ENCODE measurements at places on chromosomes 12 and 14. TPM values are rescaled to one million over a fixed set of nuclear protein-coding genes. Genes with fewer than 3 reads are reported as not detected.
A peak's percentile ranks its signal among the peaks of the same experiment; 100 is the strongest.

GRCh38 chr14:59832653-59833294 is 37.8 kb downstream of the RTN1 start:
- H3K36me3 ChIP-seq: no peaks in the 10 kb centered on the region
- no peaks in the 10 kb centered on the region for H3K27me3 ChIP-seq
- no peak for DNase-seq
- no peak overlapping the region for H3K4me3 ChIP-seq
- no peak overlapping the region for H3K27ac ChIP-seq

- no peak for DNase-seq
- no peak overlapping the region for H3K27ac ChIP-seq
- H3K27me3 ChIP-seq: no peaks in the 10 kb centered on the region
- H3K36me3 ChIP-seq: no peaks in the 10 kb centered on the region
Observed at GRCh38 chr12:84772281-84772680, 140.3 kb downstream of the SLC6A15 start.

- H3K27ac ChIP-seq: no peak overlapping the region
- no peaks in the 10 kb centered on the region for H3K36me3 ChIP-seq
- no peak overlapping the region for H3K4me3 ChIP-seq
- H3K4me1 ChIP-seq: no peaks in the 10 kb centered on the region
- no peak for DNase-seq
Observed at GRCh38 chr14:96956464-96957239, 159.5 kb downstream of the VRK1 start.

GRCh38 chr14:25908277-25909044 is 689.4 kb downstream of the NOVA1 start:
- DNase-seq: no peak
- no peak overlapping the region for H3K27ac ChIP-seq
- no peaks in the 10 kb centered on the region for H3K36me3 ChIP-seq
- no peaks in the 10 kb centered on the region for H3K4me1 ChIP-seq
- no peaks in the 10 kb centered on the region for H3K27me3 ChIP-seq
- no peak overlapping the region for H3K4me3 ChIP-seq

GRCh38 chr12:80491166-80491565 is 47.1 kb downstream of the PTPRQ start:
- H3K27me3 ChIP-seq: no peaks in the 10 kb centered on the region
- DNase-seq: no peak
- no peak overlapping the region for H3K27ac ChIP-seq
- H3K4me1 ChIP-seq: no peaks in the 10 kb centered on the region

DNA sequence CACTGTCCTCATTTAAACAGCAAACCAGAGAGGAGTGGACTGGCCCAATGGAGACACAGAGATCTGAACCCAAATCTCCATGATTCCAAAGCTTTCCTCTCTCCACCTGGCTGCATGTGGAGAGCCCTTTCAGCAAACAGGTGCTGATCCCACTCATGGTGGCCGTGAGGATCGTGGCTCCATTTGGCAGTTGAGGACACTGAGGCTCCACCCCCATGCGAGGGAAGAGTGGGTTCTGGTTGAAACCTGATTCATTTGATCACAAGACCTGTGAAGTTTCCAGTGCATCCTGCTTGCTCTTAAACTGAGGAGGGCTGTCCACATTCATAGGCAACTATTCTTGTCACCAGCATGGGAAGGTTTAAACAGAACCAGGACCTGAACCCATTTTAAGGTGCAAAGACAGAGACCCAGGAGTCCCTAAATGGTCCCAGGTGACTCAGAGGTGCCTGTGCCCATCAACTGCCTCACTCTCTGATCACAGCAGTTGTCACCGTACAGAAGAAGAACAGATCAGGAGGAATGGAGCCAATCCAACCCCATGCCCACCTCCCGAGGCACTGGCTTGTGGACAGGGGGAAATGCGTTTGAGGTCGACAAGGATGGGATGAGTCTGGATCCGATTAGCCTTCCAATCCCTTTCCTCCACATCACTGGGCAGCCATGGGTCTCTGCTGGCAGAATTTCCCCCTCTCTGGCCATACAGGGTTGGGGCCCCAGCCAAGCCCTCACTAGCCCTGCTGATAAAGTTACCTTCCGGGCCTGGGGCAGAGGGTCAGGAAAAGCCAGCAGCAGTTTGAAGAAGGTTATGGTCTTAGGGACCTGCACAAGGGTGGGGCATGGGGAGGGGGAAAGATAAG is 45.5 kb upstream of the BCL11B start:
- H3K27me3 ChIP-seq: peaks cover 13% of the 10 kb centered on the region
- H3K27ac ChIP-seq: no peak overlapping the region
- H3K4me1 ChIP-seq: no peaks in the 10 kb centered on the region
- no peak for DNase-seq
- no peaks in the 10 kb centered on the region for H3K36me3 ChIP-seq
- H3K4me3 ChIP-seq: no peak overlapping the region

DNA sequence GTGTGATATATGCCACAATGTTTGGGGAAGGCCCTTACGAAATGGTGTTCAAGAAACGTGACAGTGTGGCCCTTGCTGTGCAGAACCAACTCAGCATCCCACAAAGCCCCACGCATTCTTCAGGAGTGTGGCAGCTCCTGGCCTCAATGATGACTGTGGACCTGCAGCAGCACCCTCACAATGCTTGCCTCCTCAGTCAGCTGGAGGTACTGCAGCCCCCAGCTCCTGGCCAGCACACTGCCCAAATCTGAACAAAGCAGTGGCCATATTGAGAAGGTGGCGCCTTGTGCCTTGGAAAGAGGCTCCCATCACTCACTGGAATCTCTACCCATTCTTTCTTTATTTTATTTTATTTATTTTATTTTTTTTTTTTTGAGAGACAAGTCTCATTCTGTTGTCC is 10.4 kb downstream of the POLE2 start:
- H3K27me3 ChIP-seq: no peaks in the 10 kb centered on the region
- H3K36me3 ChIP-seq: peaks cover 79% of the 10 kb centered on the region
- no peak overlapping the region for H3K27ac ChIP-seq
- H3K4me3 ChIP-seq: no peak overlapping the region
- no peak for DNase-seq
- no peaks in the 10 kb centered on the region for H3K4me1 ChIP-seq

- peaks cover 7% of the 10 kb centered on the region for H3K27me3 ChIP-seq
- no peak for DNase-seq
- no peaks in the 10 kb centered on the region for H3K36me3 ChIP-seq
- H3K27ac ChIP-seq: no peak overlapping the region
- H3K4me1 ChIP-seq: peaks cover 2% of the 10 kb centered on the region
Observed at GRCh38 chr12:98738539-98738938, 93.4 kb downstream of the APAF1 start.

DNA sequence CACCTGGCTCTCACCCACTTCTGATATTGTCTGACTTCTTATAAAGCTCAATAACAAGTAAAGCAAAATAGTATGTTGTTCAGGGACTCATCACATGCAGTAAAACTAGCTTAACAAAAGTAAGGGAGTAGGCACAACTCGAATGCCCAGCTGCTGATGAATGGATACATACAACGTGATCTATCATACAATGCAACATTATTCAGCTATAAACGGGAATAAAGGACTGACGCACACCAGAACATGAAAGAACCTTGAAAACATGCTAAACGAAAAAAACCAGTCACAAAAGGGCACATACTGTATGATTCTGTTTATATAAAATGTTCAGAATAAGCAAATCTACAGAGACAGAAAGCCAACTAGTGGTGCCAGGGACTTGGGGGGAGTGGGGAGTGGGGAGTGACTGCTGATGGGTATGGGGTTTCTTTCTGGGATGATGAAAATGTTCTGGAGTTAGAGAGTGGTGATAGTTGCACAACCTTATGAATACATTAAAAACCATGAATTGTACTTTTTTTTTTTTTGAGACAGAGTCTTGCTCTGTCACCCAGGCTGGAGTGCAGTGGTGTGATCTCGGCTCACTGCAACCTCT is 11.1 kb downstream of the PLBD2 start:
- H3K36me3 ChIP-seq: peaks cover 47% of the 10 kb centered on the region
- H3K4me3 ChIP-seq: no peak overlapping the region
- DNase-seq: no peak

GRCh38 chr14:59197695-59198262 is 9.3 kb downstream of the DAAM1 start:
- DNase-seq: peak; percentile 40
- no peak overlapping the region for H3K4me3 ChIP-seq
- no peaks in the 10 kb centered on the region for H3K27me3 ChIP-seq
- no peak overlapping the region for H3K27ac ChIP-seq
- no peaks in the 10 kb centered on the region for H3K36me3 ChIP-seq

GRCh38 chr14:106094654-106095189 is 568.3 kb downstream of the TMEM121 start:
- H3K27me3 ChIP-seq: no peaks in the 10 kb centered on the region
- H3K27ac ChIP-seq: no peak overlapping the region
- no peaks in the 10 kb centered on the region for H3K36me3 ChIP-seq
- DNase-seq: no peak
- H3K4me3 ChIP-seq: no peak overlapping the region
- no peaks in the 10 kb centered on the region for H3K4me1 ChIP-seq

DNA sequence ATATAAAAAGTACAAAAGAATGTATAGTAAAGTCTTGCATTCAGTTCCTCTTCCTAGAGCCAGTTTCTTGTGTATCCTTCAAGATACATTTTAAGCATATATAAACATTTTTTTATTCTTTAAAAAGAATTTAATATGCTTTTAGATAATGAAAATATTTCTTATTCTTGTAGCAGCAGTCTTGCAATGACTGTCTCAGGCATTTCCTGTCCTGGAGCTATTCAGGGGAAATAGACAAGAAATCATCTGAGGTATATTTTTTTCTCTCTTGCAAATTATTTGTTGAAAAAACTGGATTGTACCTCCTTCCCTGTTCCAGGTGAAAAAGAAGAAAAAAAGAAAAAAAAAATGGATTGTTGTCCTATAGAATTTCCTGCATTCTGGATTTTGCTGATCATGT is 17.0 kb upstream of the ERBB3 start:
- H3K36me3 ChIP-seq: no peaks in the 10 kb centered on the region
- H3K27me3 ChIP-seq: no peaks in the 10 kb centered on the region
- no peak for DNase-seq
- no peak overlapping the region for H3K27ac ChIP-seq
- no peaks in the 10 kb centered on the region for H3K4me1 ChIP-seq
- H3K4me3 ChIP-seq: no peak overlapping the region

- peaks cover 38% of the 10 kb centered on the region for H3K36me3 ChIP-seq
- no peak overlapping the region for H3K4me3 ChIP-seq
- DNase-seq: peak; percentile 37
- H3K27me3 ChIP-seq: no peaks in the 10 kb centered on the region
- peaks cover 4% of the 10 kb centered on the region for H3K4me1 ChIP-seq
Observed at GRCh38 chr14:75132382-75133086, 5.7 kb upstream of the NEK9 start.

GRCh38 chr12:48192861-48193260 is 9.4 kb downstream of the CCDC184 start:
- peaks cover 8% of the 10 kb centered on the region for H3K27me3 ChIP-seq
- peaks cover 4% of the 10 kb centered on the region for H3K4me1 ChIP-seq
- no peak for DNase-seq
- H3K27ac ChIP-seq: no peak overlapping the region

GRCh38 chr12:57849035-57849434 is 2.5 kb upstream of the CTDSP2 start:
- peaks cover 42% of the 10 kb centered on the region for H3K4me1 ChIP-seq
- H3K36me3 ChIP-seq: no peaks in the 10 kb centered on the region
- DNase-seq: no peak
- H3K4me3 ChIP-seq: no peak overlapping the region
- H3K27ac ChIP-seq: no peak overlapping the region
- H3K27me3 ChIP-seq: 0 out of 2 replicates have a peak, but pooled peaks cover 6% of the 10 kb centered on the region

LBHD2 gene
- not detected for polyA plus RNA-seq

PIANP gene
- 0.07 TPM for polyA plus RNA-seq

KRT8 gene
- 388 TPM for polyA plus RNA-seq

WDR89 gene
- polyA plus RNA-seq: 9.3 TPM

MAP1LC3B2 gene
- 0.53 TPM for polyA plus RNA-seq

ZNF705A gene
- not detected for polyA plus RNA-seq

DDIT3 gene
- 127 TPM for polyA plus RNA-seq

GABARAPL1 gene
- 11.7 TPM for polyA plus RNA-seq
